GM23338 (cell line): ENCODE measurements at places on chromosomes 2 and 18.

- DNase-seq: no peak
These were observed 5.4 kb upstream of the XIRP2 start for GRCh38 chr2:166882851-166883250.

- no peak for DNase-seq
These were observed 931.1 kb downstream of the LRP1B start for GRCh38 chr2:141199711-141200110.

DNA sequence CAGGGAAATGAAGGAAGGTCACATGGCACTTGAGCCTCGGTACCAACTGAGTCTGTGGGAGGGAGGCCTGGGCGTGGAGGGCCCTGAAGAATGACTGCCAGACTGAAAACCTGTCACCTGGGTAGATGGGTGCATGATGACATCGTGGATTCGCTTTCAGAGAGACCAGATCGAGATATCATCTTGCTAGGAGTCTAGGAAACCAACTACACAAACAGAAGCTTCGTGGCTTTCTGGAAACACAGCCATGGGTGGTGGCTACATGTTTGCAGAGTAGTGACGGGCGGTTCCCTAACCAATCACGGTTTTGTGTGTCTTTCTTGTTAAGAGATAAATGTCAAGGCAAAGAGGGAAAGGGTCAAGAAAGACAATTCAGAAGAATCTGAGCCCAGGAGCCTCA lies 155.0 kb downstream of the EIPR1 start:
- DNase-seq: no peak

- no peak for DNase-seq
These were observed 321.0 kb upstream of the HS6ST1 start for GRCh38 chr2:128639693-128640092.

GRCh38 chr2:124209441-124209840 lies 184.4 kb downstream of the CNTNAP5 start:
- no peak for DNase-seq

DNA sequence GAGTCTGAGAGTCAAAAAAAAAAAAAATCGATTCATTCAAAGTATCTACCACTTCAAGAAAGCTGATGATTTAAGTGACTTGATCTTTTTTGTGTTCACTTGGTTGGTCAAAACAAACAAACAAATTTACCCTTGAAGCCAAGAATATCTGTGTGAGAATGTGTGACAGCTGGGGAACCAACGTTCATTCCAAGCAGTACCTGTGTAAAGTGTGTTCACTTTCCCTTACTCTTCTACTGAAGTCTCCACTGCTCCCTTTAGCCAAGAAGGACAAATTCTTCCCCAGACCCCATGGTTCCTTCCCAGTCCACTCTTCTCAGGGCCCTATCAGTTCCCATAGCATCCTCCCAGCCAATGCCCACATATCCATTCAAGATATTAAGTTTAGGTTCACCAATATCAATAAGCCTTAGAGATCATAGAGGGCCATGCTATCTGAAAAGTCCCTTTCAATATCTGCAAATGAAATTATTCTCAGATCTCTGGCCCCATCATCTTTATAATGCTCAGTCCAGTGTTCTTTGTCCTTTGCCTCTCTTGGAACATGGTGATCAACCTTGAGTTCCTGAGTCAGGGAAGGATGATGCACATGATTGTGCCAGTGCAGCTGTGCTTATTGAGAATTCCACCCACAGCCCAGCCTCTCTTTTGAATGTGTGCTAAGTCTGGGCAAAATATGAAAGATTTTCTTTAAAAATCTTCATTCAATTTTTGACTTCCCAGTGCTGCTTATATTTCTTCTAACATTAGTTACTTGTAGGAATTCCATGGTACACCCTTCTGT lies 82.8 kb upstream of the DTNA start:
- DNase-seq: no peak

DNA sequence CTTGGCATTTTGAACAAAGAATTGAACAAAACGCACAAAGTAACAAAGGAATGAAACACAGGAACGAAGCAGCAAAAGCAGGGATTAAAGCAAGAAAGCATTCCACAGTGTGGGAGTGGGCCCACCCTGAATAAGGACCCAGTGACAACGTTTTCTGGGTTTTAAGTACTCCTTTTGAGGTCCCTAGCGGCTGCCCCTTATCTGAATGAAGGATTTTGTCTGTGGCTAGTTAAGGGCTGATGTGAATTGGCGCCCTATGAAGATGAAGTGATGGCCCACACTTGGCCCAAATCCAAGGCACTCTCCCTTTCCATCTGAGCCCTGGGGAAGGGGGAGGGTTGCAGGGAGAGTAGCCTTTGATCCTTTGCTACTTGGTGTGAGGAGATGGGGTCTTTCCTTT lies 7.8 kb upstream of the CCDC141 start:
- DNase-seq: no peak

GRCh38 chr2:27653397-27653796 lies 10.0 kb downstream of the SUPT7L start:
- no peak for DNase-seq

GRCh38 chr2:8642366-8643068 lies 39.3 kb upstream of the ID2 start:
- DNase-seq: peak; percentile 17

DNA sequence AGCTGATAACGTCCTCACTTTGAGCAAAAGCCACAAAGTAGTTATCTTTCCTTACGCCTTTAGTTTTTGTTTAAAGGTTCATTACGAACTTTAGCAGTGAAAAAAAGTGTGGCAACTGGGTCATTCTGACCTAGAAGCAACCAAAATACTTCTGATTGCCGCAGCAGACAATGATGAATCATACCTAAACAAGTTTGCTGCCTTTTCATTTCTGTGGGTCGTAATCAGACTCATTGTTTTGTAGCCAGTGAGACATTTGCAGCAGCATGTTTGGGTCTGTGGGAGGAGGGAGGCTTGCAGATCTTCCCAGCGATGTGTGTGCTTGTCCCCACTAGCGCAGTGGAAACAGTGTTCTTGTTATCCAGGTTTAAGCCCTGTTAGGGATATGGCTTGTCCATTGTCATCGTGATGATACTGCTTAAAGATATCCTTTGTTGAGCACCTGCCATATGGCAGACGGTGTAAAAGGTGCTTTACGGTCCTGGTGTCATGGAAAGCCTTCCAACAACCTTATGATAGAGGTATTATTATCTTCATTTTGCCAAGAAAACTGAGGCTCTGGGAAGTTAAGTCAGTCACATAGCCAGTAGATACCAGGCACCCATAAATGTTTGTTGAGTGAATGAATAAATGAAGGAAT lies 1.3 kb upstream of the GREB1 start:
- no peak for DNase-seq
